T-helper 2 cell treated with Interferon-gamma antibody and Interleukin-4, amounts not matched to agents 100 ng/mL and 5 ng/mL, for 36 hours (primary cell): ENCODE measurements at places on chromosomes 3 and 15. TPM values are rescaled to one million over a fixed set of nuclear protein-coding genes. Genes with fewer than 3 reads are reported as not detected.

The ATP13A4 gene
- 1.6 and 2.7 TPM in 2 replicates for total RNA-seq

The LRRIQ4 gene
- 0.16 TPM in 1 of 2 replicates, not detected in the other for total RNA-seq

The EXOG gene
- 22.7 and 23.2 TPM in 2 replicates for total RNA-seq

The MED12L gene
- 1.6 and 1.8 TPM in 2 replicates for total RNA-seq

The GNAI2 gene
- total RNA-seq, result 420 and 429 TPM in 2 replicates

The RGMA gene
- not detected in 2 replicates for total RNA-seq

The CHRM5 gene
- total RNA-seq, result not detected in 2 replicates

The SETD2 gene
- total RNA-seq, result 46.2 and 46.5 TPM in 2 replicates

The PLA2G4B gene
- 8.6 and 11.1 TPM in 2 replicates for total RNA-seq

The CLRN1 gene
- total RNA-seq, result not detected in 2 replicates

The MKRN3 gene
- total RNA-seq, result 1.7 and 1.9 TPM in 2 replicates

The VGLL3 gene
- not detected in 2 replicates for total RNA-seq

The SEMA3G gene
- 0.16 and 0.23 TPM in 2 replicates for total RNA-seq

The AP3B2 gene
- not detected in 2 replicates for total RNA-seq

The HTR3E gene
- not detected in 2 replicates for total RNA-seq

The SAMMSON gene
- total RNA-seq, result not detected in 2 replicates

The GRAMD1C gene
- total RNA-seq, result 0.23 and 0.32 TPM in 2 replicates

The CEP19 gene
- total RNA-seq, result 5.8 and 7.6 TPM in 2 replicates

The SNURF gene
- total RNA-seq, result 7.0 and 12.6 TPM in 2 replicates

The SELENOT gene
- 120 and 128 TPM in 2 replicates for total RNA-seq

The GOLGA8G gene
- total RNA-seq, result 0.05 TPM in 1 of 2 replicates, not detected in the other

The B3GALNT1 gene
- 1.2 and 2.6 TPM in 2 replicates for total RNA-seq

The CACNA2D3 gene
- total RNA-seq, result not detected in 2 replicates

The ETFA gene
- total RNA-seq, result 119 and 121 TPM in 2 replicates

The ACTC1 gene
- not detected in 2 replicates for total RNA-seq

The SLITRK3 gene
- not detected in 2 replicates for total RNA-seq

The SLC27A2 gene
- total RNA-seq, result 29.2 and 30.0 TPM in 2 replicates

The ADGRG7 gene
- not detected in 2 replicates for total RNA-seq

The CMTM7 gene
- 58.6 and 64.8 TPM in 2 replicates for total RNA-seq

The PLAAT1 gene
- total RNA-seq, result not detected in 2 replicates

The DOCK3 gene
- 0.93 TPM in 2 replicates for total RNA-seq

The MINAR1 gene
- total RNA-seq, result 0.89 and 0.95 TPM in 2 replicates

The PATL2 gene
- 20.8 and 22.5 TPM in 2 replicates for total RNA-seq

The SECISBP2L gene
- total RNA-seq, result 30.4 and 31.6 TPM in 2 replicates

The SERPINI2 gene
- total RNA-seq, result not detected in 2 replicates

The SAXO2 gene
- 0.68 and 1.2 TPM in 2 replicates for total RNA-seq

The UACA gene
- 0.68 and 1.5 TPM in 2 replicates for total RNA-seq

The POLQ gene
- 37.1 and 37.7 TPM in 2 replicates for total RNA-seq

The ROBO2 gene
- total RNA-seq, result not detected in 2 replicates

The SLC28A1 gene
- not detected in 2 replicates for total RNA-seq

The MST1 gene
- 9.3 and 10.4 TPM in 2 replicates for total RNA-seq

The TNFSF10 gene
- total RNA-seq, result 129 and 140 TPM in 2 replicates

The SLC12A1 gene
- total RNA-seq, result not detected in 2 replicates

The HYAL1 gene
- total RNA-seq, result 0.07 TPM in 1 of 2 replicates, not detected in the other

The C3orf85 gene
- not detected in 2 replicates for total RNA-seq

The TNNC1 gene
- total RNA-seq, result 0.23 and 0.27 TPM in 2 replicates

The KIF7 gene
- 0.84 and 1.0 TPM in 2 replicates for total RNA-seq

The CLSTN2 gene
- not detected in 2 replicates for total RNA-seq

The IGSF11 gene
- 0.14 TPM in 1 of 2 replicates, not detected in the other for total RNA-seq

The ATP8B4 gene
- 22.5 and 26.1 TPM in 2 replicates for total RNA-seq
